ENCODE measurements at places on chromosomes 1 and 21.

DNA sequence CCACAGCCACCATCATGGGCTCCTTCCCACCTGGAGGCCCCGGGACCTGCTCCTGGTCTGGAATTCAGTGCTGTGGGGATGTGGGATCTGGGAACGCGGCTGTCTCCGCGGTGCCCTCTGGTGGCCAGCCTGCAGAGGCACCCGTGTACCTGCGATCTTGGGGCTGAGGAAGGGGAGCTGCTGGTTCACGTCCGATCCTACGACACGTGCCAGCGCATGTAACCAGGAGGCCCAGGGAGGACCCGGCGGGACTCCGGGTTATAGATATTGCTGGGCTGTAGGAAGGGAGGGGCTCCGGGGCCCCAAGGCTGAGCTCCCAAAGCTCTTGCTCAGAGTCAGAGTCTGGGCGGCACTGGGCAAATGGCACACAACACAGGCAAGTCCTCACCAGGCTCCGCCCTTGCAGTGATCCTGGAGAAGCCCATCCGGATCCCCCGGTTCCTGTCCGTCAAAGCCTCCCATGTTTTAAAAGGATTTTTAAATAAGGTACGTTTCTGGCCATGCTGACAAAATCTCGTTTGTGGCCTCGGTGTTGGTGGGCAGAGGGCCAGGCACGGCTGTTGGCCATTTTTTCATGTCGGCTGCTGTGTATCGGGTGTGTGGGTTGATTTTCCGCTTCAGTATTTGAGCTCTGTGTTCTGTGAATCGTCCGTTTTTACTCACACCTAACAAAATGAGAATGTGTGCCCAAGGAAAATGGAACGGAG is 20.1 kb downstream of the FAAP20 start:
- peak; percentile 43 for DNase-seq

- DNase-seq = no peak
These were observed 10.3 kb downstream of the CD2 start for GRCh38 chr1:116764466-116764898.

GRCh38 chr1:52059321-52059720 is 3.2 kb downstream of the BTF3L4 start:
- DNase-seq = no peak

- no peak for DNase-seq
These were observed 13.2 kb downstream of the CASP9 start for GRCh38 chr1:15510611-15511405.

- no peak for DNase-seq
These were observed 123.5 kb upstream of the MAGI3 start for GRCh38 chr1:113266788-113267187.

DNA sequence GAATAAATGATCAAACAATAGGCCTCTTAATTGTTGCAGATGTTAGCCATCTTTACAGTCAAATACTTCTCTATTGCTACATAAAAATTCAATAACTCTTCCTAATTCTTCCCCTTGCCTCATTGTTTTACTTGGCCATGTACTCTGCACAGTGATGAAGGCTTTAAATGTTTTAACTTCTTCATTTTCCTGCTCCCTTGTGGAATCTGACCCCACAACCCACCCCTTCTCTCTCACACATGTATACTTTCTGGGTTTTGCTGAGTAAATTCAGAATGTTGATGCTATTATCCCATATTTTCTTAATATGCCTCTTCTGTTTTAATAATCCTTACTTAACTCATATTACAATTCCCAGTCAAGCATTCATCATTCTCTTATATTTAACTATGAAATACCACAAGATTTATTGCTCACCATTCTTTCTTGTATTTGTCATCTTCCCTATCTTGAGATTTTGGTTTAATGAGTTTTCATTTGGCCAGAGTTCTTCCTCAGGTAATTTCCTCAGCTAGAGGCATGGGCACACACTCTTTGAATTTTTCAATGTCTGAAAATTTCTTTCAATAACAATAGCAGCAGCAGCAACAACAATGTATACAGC is 327.8 kb upstream of the USP24 start:
- DNase-seq = no peak

- DNase-seq = no peak
These were observed 3.2 kb downstream of the RNF187 start for GRCh38 chr1:228490120-228491078.

- no peak for DNase-seq
These were observed 686 bp downstream of the KMO start for GRCh38 chr1:241532864-241533263.

DNA sequence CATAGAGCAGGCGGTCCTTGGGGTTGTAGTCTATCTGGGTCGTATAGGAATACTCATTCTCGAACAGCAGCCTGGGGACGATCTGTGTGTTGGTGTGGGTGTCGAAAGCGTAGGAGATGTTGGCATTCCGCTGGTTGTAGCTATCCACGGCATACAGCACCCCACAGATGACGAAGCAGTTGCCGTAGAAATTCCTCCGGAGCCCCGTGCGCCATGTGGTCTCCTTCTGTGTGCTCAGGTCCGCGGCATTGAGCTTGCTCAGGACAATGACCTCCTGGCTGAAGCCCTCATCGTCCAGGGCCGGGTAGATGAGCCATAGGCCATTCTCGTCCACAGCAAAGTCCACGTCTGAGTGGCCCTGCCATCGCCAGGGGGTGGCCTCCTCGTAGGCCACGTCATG is 39.9 kb downstream of the OLFML2B start:
- no peak for DNase-seq

- DNase-seq = no peak
These were observed 24.3 kb upstream of the CITED4 start for GRCh38 chr1:40886318-40887011.

GRCh38 chr1:43908858-43909257 is 24.7 kb upstream of the ARTN start:
- no peak for DNase-seq

GRCh38 chr1:176959191-176959820 is 205.2 kb downstream of the ASTN1 start:
- DNase-seq = no peak

GRCh38 chr1:241129207-241129960 is 227.6 kb downstream of the RGS7 start:
- DNase-seq = no peak

DNA sequence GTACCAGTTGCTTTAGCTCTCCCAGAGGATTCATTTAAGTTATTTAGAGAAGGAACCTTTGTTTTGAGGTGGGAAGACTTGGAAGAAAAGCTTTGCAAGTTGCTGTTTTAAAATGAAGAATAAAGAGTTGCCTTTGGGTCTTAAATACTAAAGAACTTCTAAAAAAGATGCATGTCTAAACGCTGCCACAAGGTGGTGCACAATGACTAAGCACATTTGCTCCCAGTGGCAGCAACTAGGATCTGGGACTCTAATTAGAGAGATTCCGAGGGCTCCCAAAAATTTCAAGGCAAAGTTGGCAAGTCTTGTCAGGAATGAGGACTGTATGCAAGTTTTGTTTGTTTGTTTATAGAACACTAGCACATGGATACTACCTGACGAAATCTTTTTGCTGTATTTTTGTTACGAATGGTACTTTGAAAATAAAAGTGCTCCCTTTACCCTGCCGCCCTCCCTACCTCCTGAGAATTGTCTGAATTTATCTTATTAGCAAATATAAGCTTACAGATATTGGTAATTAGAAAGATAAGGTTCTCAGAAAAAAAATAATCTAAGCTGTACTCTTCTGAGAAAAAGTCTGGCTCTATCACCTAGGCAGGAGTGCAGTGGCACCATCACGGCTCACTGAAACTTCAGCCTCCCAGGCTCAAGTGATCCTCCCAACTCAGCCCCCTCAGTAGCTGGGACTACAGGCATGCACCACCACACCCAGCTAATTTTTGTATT is 121.8 kb downstream of the HFM1 start:
- DNase-seq = peak; percentile 1

- DNase-seq = no peak
These were observed 228.7 kb downstream of the C1orf94 start for GRCh38 chr1:34405266-34405959.

DNA sequence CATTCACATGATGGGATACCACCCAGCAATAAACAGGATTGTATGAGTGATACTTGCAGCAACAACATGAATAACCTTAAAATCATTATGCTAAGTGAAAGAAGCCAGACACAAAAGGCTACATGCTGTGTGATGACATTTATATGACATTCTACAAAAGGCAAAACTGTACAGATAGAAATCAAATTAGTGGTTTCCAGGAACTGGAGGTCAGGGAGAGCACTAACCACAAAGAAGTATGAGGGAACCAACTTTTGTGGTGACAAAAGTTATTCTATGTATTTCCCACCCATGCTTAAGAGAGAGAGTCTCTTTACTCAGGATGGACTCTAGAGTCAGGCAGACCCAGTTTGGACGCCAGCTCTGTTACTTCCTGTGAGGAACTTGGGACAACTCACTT is 364.5 kb upstream of the DAB1 start:
- no peak for DNase-seq
